Uterus (tissue), 4 donors: ENCODE measurements at places on chromosomes 5 and 9. TPM values are rescaled to one million over a fixed set of nuclear protein-coding genes. Genes with fewer than 3 reads are reported as not detected.

- no peak overlapping the region for H3K27ac ChIP-seq
- no peaks in the 10 kb centered on the region for H3K4me1 ChIP-seq
- no peaks in the 10 kb centered on the region for H3K27me3 ChIP-seq
- no peaks in the 10 kb centered on the region for H3K36me3 ChIP-seq
- no peak for DNase-seq
Observed at GRCh38 chr5:166962461-166962860, 1329.0 kb upstream of the WWC1 start.

DNA sequence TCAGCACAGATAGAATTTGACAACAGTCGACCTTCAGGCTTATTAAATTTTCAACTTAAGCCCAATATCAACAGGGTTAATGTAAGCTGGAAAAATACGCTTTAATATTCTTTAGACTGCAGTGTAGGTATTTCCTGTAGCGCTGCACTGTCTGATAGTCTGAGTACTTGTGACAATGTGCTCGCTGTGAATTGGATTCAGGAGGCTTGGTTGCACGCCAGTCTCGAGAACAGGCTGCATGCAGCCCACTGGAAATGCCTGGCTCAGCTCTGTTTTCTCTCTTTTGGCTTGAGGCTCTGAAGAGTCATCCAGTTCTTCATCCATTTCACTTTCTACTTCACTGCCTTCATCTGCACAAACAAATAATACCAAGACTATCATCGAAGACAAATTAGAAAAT lies 300.9 kb downstream of the RFX3 start:
- H3K36me3 ChIP-seq = no peaks in the 10 kb centered on the region
- H3K4me1 ChIP-seq = no peaks in the 10 kb centered on the region
- no peak overlapping the region for H3K4me3 ChIP-seq

DNA sequence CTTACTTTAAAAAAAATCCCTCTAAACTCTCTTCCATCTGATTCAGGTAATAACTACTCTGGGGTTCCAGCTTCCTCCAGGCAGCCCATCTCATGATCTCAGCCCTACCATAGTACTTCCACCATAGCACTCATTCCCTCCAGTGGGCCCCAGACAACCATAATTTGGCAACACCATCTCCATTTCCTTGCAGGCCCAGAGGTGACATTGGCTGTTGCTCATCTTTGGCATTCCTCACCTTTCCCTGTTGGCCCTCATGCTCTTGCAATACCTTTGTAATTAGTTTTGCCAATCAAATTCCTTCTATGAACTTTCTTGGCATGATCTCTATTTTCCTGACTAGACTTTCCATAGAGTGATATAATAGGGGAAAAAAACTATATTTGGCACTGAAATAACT lies 60.1 kb downstream of the TAF11L14 start:
- no peak overlapping the region for H3K27ac ChIP-seq
- no peak for DNase-seq
- no peak overlapping the region for H3K4me3 ChIP-seq

GRCh38 chr5:106530150-106530549 lies 1140.6 kb downstream of the EFNA5 start:
- H3K27me3 ChIP-seq = no peaks in the 10 kb centered on the region
- H3K27ac ChIP-seq = no peak overlapping the region
- H3K4me3 ChIP-seq = no peak overlapping the region
- no peak for DNase-seq
- H3K36me3 ChIP-seq = no peaks in the 10 kb centered on the region
- no peaks in the 10 kb centered on the region for H3K4me1 ChIP-seq

- no peaks in the 10 kb centered on the region for H3K27me3 ChIP-seq
- no peak overlapping the region for H3K27ac ChIP-seq
- no peaks in the 10 kb centered on the region for H3K4me1 ChIP-seq
- no peak overlapping the region for H3K4me3 ChIP-seq
- no peaks in the 10 kb centered on the region for H3K36me3 ChIP-seq
Observed at GRCh38 chr5:152503206-152503605, 98.1 kb upstream of the NMUR2 start.

- no peak overlapping the region for H3K27ac ChIP-seq
- H3K27me3 ChIP-seq = no peaks in the 10 kb centered on the region
- no peak overlapping the region for H3K4me3 ChIP-seq
- no peaks in the 10 kb centered on the region for H3K4me1 ChIP-seq
Observed at GRCh38 chr5:17276445-17276844, 59.0 kb downstream of the BASP1 start.

DNA sequence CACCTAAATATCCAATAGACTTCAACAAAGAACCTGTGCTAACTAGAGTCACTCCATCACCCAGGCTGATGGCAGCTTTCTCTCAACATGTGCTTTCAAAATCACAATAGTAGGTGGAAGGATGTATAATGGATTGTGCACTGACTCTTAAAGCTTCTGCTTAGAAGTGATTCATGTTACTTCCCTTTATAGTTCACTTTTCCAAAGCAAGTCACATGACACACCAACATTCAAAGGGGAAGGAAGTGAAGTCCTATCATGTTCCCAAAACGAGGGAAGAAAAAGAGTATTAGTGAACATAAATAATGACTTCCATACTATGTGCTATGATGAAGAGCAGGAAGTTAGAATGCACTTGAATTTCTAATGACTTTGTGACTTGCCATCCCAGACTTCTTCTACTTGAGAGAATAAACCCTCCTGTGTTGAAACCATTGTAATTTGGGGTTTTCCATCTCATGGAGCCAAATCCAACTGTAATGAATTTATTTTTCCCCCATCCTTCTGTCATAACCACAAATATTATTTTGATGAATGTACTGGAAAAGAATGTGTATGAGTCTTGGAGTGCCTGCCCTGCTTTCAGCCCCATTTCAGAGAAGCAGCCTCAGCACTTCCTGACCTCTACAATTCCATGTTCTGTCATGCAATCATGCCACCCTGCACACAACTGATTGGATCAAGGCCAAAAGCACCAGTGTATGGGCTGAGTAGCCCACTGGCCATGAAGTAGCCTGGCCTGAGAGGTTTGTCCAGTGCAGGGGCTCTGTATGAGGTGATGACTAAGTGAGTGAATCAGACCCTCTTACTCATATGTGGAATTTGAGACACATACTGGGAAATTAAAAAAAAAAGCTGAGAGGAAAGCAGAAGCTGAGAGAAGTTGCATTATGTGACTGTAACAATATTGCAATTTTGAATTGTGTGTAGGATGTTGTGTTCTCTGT lies 525.9 kb upstream of the CLINT1 start:
- peaks cover 9% of the 10 kb centered on the region for H3K4me1 ChIP-seq
- no peak overlapping the region for H3K27ac ChIP-seq
- H3K36me3 ChIP-seq = no peaks in the 10 kb centered on the region
- no peak for DNase-seq

- H3K27ac ChIP-seq = no peak overlapping the region
- no peaks in the 10 kb centered on the region for H3K36me3 ChIP-seq
- no peaks in the 10 kb centered on the region for H3K27me3 ChIP-seq
- H3K4me1 ChIP-seq = no peaks in the 10 kb centered on the region
- DNase-seq = no peak
- no peak overlapping the region for H3K4me3 ChIP-seq
Observed at GRCh38 chr5:1901983-1902382, 19.3 kb upstream of the IRX4 start.

DNA sequence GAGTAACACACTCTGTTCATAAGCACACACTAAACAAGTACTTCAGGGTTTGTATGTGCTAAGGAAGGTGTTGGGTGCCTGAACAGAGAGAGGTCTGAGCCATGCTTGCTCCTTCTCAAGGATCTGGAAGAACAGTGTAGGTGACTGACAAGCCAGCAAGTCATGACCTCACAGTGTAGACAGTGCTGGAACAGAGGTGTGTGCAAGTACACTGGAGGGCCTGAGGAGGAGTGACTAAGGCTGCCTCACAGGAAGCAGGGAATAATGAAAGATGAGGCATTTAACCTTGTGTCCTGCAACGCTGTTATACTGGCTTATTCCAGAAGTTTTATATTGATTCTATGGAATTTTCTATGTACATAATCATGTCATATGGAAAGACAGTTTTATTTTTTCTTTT lies 83.9 kb downstream of the TMEM174 start:
- H3K4me1 ChIP-seq = no peaks in the 10 kb centered on the region
- H3K4me3 ChIP-seq = no peak overlapping the region
- no peaks in the 10 kb centered on the region for H3K27me3 ChIP-seq

- H3K36me3 ChIP-seq = no peaks in the 10 kb centered on the region
- H3K27ac ChIP-seq = no peak overlapping the region
- H3K27me3 ChIP-seq = no peaks in the 10 kb centered on the region
- no peak for DNase-seq
- H3K4me3 ChIP-seq = no peak overlapping the region
Observed at GRCh38 chr5:168273056-168273980, 18.1 kb upstream of the WWC1 start.

DNA sequence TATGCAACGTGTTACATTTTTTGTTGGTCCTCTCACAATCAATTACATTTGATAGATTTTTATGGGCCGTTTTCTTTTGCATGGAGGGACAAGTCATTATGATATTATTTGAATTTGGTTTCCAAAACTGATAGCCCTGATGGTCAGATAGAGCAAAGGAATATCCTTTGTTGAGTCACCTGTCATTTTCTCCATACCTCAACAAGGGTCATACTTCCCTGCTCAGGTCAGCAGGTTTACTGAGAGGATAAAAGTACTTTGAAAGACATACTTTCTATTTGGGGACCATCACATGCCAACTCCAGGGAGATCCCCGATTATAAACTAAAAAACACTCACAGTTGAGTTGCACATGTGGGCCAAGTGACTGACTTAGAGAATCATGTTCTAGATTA lies 132.9 kb downstream of the SUSD1 start:
- no peak overlapping the region for H3K27ac ChIP-seq
- H3K36me3 ChIP-seq = no peaks in the 10 kb centered on the region

DNA sequence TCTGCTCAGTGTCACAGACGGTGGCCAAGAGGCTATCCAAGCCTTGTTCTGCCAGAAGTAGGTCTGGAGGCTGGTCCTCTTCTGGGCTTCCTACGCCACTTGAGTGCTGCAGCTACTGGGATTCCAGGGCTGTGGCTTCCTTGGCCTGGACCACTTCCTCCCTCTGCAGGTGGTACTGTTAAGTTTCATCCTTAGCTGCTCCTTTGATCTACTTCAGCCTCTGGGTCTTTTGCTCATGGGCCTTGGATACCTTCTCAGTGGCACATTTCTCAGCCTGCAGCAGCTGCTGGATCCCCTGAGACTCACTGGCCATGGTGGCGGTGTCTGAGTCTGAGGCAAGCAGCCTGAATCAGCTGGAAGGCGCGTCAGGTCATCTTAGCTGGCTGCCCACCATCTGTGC lies 10.3 kb downstream of the CNOT8 start:
- H3K4me1 ChIP-seq = no peaks in the 10 kb centered on the region
- no peaks in the 10 kb centered on the region for H3K27me3 ChIP-seq
- H3K36me3 ChIP-seq = no peaks in the 10 kb centered on the region
- no peak for DNase-seq
- H3K4me3 ChIP-seq = no peak overlapping the region
- no peak overlapping the region for H3K27ac ChIP-seq

DNA sequence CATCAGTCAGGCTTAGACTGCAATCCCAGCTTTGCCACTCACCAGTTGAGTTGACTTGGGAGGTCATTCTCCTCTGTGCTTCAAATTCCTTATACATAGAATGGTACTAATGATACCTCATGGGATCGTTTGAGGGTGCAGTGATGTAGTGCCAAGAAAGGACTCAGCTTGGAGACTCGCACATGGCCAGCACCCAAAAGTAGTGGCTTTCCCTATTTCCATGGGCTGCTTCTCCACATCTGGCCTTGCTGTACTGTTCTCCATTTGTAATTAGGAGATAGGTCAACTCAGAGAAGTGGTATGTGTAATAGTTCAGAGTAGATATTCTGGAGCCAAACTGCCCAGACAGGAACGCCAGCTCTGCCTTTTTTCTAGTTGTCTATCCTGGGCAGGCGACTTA lies 5.5 kb downstream of the CCL19 start:
- no peak overlapping the region for H3K27ac ChIP-seq
- no peaks in the 10 kb centered on the region for H3K4me1 ChIP-seq
- H3K36me3 ChIP-seq = no peaks in the 10 kb centered on the region
- no peaks in the 10 kb centered on the region for H3K27me3 ChIP-seq
- no peak overlapping the region for H3K4me3 ChIP-seq

- H3K36me3 ChIP-seq = no peaks in the 10 kb centered on the region
- DNase-seq = no peak
- no peaks in the 10 kb centered on the region for H3K4me1 ChIP-seq
- H3K4me3 ChIP-seq = no peak overlapping the region
- H3K27me3 ChIP-seq = no peaks in the 10 kb centered on the region
Observed at GRCh38 chr5:104541141-104541785, 978.7 kb upstream of the NUDT12 start.

DNA sequence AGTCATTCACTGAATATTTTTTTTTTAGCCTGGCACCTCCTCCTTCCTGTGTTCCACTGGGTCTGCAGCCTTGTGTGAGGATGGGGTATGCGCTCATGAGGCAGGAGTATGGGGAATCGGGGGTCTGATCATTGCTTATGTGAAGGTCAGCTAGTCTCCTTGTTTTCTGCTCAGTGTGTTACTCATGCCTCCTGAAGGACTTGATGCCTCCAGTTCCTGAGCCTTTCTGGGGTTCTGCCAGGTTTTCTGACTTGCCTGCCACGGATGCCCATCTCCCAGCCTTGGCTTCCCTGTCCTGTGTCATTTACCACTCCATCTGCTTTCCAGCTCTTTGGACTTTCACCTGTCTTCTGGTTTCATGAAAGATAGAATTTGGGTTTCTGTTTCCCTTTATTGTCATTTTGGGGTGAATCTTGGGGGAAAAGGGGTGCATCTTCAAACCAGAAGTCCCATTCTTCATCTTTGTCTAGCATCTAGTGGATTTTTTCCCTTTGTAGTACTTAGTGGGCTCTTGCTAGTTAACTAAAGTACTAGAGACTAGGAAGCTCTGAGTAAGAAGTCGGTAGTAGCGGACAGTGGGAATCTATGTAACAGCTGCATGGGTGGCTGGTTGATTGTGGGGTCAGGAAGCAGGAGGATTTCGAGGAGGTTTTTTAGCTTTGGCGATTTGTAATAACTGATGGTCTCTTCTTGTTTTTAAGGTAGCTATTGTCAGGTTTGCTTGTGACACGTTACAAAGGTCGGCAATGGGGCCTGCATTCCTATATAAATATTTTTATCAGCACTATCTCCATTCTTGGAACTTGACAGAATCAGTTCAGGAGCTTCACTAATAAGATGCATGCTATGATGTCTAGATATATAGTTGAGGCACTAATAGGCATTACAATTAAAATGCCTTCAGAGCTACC lies 8.2 kb downstream of the OTULIN start:
- no peak overlapping the region for H3K4me3 ChIP-seq
- no peaks in the 10 kb centered on the region for H3K36me3 ChIP-seq
- H3K27me3 ChIP-seq = no peaks in the 10 kb centered on the region
- no peak for DNase-seq
- no peak overlapping the region for H3K27ac ChIP-seq

- H3K4me1 ChIP-seq = no peaks in the 10 kb centered on the region
- peak overlapping the region; percentile 30 for H3K4me3 ChIP-seq
- no peaks in the 10 kb centered on the region for H3K36me3 ChIP-seq
- peak overlapping the region; percentile 95 for H3K27ac ChIP-seq
- H3K27me3 ChIP-seq = no peaks in the 10 kb centered on the region
- no peak for DNase-seq
Observed at GRCh38 chr9:130185490-130186031, 13.4 kb downstream of the NCS1 start.

TAF9 gene
- 27.6 TPM for total RNA-seq

PCDHA9 gene
- 0.70 TPM for total RNA-seq

GPR150 gene
- total RNA-seq = not detected

GRM6 gene
- not detected for total RNA-seq

ENTREP1 gene
- 12.6 TPM for total RNA-seq

TRIM52 gene
- 8.7 TPM for total RNA-seq

ALDH1A1 gene
- 287 TPM for total RNA-seq
